Mammary epithelial cell (primary cell): ENCODE measurements at places on chromosomes 16 and 17. TPM values are rescaled to one million over a fixed set of nuclear protein-coding genes. Genes with fewer than 3 reads are reported as not detected.

GRCh38 chr17:41307647-41308046 lies 1.5 kb downstream of the KRTAP16-1 start:
- no peak for DNase-seq

DNA sequence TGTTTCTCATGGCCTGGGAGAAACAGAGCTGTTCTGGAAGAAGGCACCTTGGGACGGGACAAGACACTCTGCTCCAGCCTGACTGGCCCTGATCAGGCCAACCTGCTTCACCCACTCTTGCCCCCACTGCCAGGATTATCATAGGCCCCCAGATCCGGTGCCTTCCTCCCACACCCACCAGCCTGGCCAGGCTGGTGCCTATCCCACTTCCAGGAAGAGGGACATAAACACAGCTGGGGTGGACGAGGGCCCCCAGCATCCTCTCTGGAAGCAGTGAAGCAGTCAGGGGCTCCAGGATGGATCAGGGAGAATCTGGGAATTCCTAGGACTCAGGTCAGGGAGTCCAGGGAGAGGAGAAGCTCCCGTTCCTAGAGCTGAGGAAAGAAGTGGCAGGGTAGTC lies 16.9 kb upstream of the ITGA3 start:
- no peak for DNase-seq

- no peak for DNase-seq
Observed at GRCh38 chr17:68599552-68600066, 1.6 kb downstream of the FAM20A start.

DNA sequence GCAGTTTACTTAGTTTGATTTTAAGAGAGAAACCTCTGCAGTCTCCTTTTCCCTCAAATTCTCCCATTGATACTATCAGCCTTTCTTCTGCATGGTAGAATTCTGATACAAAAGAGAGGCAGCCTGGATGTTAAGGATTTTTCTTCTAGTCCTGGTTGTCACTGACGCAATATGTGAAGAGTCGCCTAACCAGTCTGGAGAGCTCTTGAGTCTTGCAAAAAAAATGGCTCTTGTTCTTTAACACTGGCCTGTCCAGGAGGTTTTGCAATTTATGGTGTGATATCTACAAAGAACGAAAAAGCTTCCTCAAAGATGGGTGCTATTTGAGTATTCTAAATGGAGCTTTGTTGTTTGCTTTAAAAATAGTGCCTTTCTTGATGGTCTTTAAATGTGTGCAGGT lies 28.9 kb downstream of the COX10 start:
- DNase-seq, result peak; percentile 46

GRCh38 chr17:63644846-63645245 lies 22.6 kb downstream of the MAP3K3 start:
- no peak for DNase-seq

DNA sequence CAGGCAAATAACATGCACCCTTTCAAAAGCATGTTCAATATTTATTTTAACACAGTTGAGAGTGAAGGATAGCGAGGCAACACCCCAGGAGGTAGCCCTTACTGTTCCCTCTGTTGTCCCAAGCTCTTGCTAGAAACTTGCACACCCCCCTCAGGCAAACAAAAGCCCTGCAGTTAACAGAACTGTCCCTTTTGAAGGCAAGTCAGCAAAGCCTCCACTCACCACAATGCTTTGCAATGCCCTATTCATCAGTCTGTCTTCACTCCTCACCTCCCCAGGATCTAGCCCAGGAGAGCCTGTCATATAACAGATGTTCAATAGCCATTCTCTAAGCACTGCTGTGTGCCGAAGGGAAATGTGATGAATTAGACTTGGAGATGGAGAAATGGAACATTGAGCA lies 3.5 kb upstream of the CNEP1R1 start:
- peak; percentile 3 for DNase-seq

- DNase-seq, result no peak
Observed at GRCh38 chr16:49524216-49524946, 150.8 kb downstream of the C16orf78 start.

- no peak for DNase-seq
Observed at GRCh38 chr16:88340755-88341150, 42.0 kb upstream of the ZNF469 start.

CBX8 gene
- polyA plus RNA-seq, result 0.34 TPM

PRR35 gene
- not detected for polyA plus RNA-seq

SDK2 gene
- 6.3 TPM for polyA plus RNA-seq

NLE1 gene
- polyA plus RNA-seq, result 23.2 TPM
